ENCODE measurements at places on chromosomes 12 and 14.

DNA sequence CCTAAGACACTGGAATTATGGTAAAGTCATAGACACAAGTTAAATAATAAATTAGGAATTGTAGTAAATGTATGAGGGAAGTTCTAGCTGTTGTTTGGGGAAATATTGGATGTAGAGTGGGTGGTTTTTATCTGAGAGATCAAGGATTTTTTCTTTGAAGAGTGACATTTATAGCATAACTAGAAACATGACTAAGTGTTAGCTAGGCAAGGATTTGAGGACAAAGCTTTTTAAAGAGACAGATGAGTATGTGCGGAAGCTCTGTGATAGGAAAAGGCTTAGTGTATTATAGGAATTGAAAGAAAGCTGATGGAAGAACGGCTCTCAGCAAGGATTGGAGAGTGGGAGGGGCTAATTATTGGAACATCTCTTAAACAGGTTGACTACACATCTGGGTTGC lies 24.5 kb downstream of the PDZRN4 start:
- no peaks in the 10 kb centered on the region for H3K4me1 ChIP-seq
- no peak overlapping the region for H3K27ac ChIP-seq
- no peaks in the 10 kb centered on the region for H3K36me3 ChIP-seq
- H3K27me3 ChIP-seq: peaks cover 10% of the 10 kb centered on the region
- H3K4me3 ChIP-seq: no peak overlapping the region
- no peak for ATAC-seq

DNA sequence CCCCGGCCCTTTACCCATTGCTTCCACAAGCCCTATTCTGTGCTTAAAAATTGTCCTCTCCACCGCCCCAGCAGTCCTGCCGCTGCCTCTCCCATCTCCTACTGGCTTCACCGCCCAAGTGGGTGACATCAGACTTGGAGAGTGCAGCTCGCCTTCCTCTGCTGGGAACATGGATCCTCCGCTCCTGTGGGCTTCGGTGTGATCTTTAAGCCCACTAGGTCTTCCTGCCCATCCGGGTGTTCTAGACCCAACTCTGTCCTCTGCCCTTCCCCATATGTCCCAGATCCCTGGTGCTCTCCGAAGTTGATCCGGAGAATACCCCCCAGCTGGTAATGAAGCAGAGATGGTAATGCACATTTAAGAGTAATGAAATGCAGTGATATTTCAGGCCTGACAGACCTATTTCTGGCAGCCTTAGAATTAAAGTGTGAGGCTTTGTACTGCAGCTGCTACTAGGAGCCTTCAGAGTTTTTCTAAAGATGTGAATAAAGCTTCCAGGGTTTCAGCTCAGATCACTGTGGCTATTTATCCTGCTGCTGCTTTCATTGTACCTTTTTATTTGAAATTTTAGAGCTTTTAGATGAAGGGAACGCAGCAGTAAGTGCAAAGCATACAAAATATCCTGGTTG lies 22.9 kb upstream of the CTDSP2 start:
- H3K27ac ChIP-seq: no peak overlapping the region
- no peak overlapping the region for H3K4me3 ChIP-seq
- peaks cover 4% of the 10 kb centered on the region for H3K4me1 ChIP-seq
- H3K27me3 ChIP-seq: peaks cover 40% of the 10 kb centered on the region
- ATAC-seq: no peak

- peaks cover 79% of the 10 kb centered on the region for H3K4me1 ChIP-seq
- H3K4me3 ChIP-seq: peak overlapping the region; percentile 21
- H3K27me3 ChIP-seq: no peaks in the 10 kb centered on the region
- H3K27ac ChIP-seq: peak overlapping the region; percentile 65
These were observed 24.2 kb downstream of the CDK17 start for GRCh38 chr12:96375841-96376604.

- H3K27ac ChIP-seq: no peak overlapping the region
- H3K27me3 ChIP-seq: no peaks in the 10 kb centered on the region
- no peak for ATAC-seq
- peaks cover 35% of the 10 kb centered on the region for H3K36me3 ChIP-seq
- H3K4me3 ChIP-seq: no peak overlapping the region
These were observed 6.1 kb downstream of the SYCP3 start for GRCh38 chr12:101733166-101733565.

- no peak for ATAC-seq
- H3K4me1 ChIP-seq: peaks cover 7% of the 10 kb centered on the region
- no peak overlapping the region for H3K27ac ChIP-seq
- H3K27me3 ChIP-seq: peaks cover 17% of the 10 kb centered on the region
- no peaks in the 10 kb centered on the region for H3K36me3 ChIP-seq
- no peak overlapping the region for H3K4me3 ChIP-seq
These were observed 87.8 kb downstream of the BBS10 start for GRCh38 chr12:76260390-76260748.

- peak within 1 kb of the TSS; percentile 93 for H3K4me3 ChIP-seq
- peaks cover 44% of the 10 kb centered on the region for H3K4me1 ChIP-seq
- peak; percentile 90 for ATAC-seq
- H3K36me3 ChIP-seq: peaks cover 15% of the 10 kb centered on the region
- H3K27me3 ChIP-seq: no peaks in the 10 kb centered on the region
- peak within 1 kb of the TSS; percentile 94 for H3K27ac ChIP-seq
These were observed at the start of gene MDP1 for GRCh38 chr14:24215495-24216344. Gene MDP1, minus strand, starts transcription at chr14:24216066. Its CDS starts 111 bp downstream, at chr14:24215955.

DNA sequence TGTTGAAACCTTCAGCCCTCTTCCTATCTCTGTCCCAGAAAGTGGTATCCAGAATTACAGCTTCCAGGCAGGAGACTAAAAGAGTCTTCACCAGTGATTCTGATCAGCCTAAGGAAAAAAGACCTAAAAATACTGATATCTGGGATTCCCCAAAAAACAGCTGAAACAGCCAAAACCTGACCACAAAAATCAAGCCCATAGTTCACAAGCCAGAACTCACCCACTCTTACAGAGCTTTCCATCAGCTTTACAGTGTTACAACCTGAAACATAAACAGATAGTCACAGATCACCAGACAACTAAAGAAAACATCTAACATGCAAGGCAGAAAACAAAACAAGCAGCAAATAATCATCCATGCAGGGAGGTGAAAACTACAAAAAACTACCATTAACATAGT lies 26.0 kb upstream of the TSPAN8 start:
- H3K27ac ChIP-seq: no peak overlapping the region
- H3K27me3 ChIP-seq: no peaks in the 10 kb centered on the region
- ATAC-seq: no peak
- no peaks in the 10 kb centered on the region for H3K36me3 ChIP-seq
- H3K4me1 ChIP-seq: no peaks in the 10 kb centered on the region
- H3K4me3 ChIP-seq: no peak overlapping the region
